ENCODE measurements at places on chromosomes 6 and 20.

- DNase-seq, result no peak
Measured at GRCh38 chr6:8375916-8376315, 59.4 kb downstream of the SLC35B3 start.

DNA sequence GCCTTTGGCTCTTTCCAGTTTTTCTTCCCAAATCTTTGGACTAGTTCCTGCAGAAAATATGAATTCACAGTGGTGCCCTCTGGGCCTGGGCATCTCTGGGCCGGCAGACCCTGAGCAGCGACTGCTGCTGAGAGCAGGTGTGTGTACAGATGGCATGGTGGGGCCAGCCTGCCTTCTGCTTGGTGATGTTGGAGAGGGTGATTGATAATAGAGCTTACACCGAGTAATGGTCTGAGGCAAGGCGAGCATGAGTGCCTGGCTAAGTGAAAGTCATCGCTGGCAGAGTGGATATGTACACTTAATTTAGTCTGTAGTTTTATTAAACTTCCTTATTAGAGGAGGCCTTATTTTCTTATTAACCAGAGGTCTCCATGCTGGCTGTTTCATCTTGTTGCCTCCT lies 156.9 kb downstream of the CDKAL1 start:
- DNase-seq, result peak; percentile 3

GRCh38 chr6:167268683-167269280 lies 22.3 kb upstream of the UNC93A start:
- DNase-seq, result no peak

DNA sequence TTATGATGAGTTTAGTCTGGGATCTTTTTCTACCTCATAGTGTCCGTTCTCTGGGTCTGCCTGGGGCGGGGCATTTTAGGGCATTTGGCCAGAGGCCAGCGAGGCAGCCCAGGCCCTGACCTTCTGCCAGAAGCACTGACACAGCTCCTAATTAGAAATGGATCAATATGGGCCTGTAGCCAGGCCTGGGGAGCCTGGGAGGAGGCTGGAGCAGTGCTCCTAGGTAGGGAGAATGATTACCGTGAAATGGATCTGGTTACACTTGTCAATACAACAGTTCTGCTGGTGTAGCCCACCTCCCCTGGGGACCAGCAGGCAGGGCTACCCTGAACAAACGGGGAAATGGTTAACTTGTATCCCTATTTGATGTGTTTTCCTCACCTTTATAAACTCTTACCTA lies 23.0 kb downstream of the RALY start:
- DNase-seq, result no peak

GRCh38 chr6:41871691-41872090 lies 23.5 kb downstream of the USP49 start:
- DNase-seq, result no peak

DNA sequence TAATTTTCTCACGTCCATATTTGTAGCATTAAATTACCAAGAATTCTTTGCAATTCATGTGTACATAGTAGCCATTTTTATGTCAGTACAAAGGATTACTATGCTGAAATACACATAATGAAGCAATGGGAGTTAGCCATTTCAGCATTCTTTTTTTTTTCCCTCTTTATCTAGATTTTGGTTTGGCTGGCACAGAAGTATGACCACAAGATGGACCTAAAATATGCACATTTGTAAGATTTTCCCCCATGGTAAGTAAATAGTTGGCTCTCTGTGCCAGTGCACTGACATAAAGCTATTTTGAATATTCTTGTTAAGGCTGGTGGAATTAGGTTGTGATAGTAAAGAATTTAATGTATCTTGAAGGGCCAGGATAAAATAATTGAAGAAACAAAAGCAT lies 486.1 kb upstream of the BTBD3 start:
- DNase-seq, result no peak

DNA sequence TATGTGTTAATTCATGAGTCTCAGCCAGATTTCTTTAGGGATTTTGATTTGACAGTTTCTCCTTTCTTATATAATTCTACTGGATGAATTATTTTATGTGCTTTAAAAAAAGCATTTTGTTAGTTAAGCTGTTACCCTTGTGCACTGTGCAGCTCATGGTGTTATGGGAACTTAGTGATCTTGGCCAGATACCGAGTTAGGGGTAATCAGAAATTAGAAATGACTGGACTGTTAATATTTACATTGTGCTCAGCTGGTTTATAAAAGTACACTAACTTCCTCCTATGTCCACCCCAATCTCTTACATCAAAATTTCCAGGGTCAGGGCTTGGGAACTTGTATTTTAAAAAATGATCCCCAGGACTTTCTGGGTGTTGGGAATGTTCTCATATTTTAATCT lies 260.0 kb downstream of the ZFAND3 start:
- no peak for DNase-seq

GRCh38 chr6:160767647-160768019 lies 65.6 kb downstream of the PLG start:
- peak; percentile 80 for DNase-seq

All from osteoblast (primary cell).